ENCODE measurements at places on chromosomes 2 and 18.

- no peak for DNase-seq
These were observed 215.6 kb downstream of the HAUS1 start for GRCh38 chr18:46319783-46320182.

GRCh38 chr18:22848615-22849014 lies 84.5 kb upstream of the RBBP8 start:
- no peak for DNase-seq

GRCh38 chr2:226215902-226216503 lies 583.6 kb downstream of the IRS1 start:
- peak; percentile 65 for DNase-seq

DNA sequence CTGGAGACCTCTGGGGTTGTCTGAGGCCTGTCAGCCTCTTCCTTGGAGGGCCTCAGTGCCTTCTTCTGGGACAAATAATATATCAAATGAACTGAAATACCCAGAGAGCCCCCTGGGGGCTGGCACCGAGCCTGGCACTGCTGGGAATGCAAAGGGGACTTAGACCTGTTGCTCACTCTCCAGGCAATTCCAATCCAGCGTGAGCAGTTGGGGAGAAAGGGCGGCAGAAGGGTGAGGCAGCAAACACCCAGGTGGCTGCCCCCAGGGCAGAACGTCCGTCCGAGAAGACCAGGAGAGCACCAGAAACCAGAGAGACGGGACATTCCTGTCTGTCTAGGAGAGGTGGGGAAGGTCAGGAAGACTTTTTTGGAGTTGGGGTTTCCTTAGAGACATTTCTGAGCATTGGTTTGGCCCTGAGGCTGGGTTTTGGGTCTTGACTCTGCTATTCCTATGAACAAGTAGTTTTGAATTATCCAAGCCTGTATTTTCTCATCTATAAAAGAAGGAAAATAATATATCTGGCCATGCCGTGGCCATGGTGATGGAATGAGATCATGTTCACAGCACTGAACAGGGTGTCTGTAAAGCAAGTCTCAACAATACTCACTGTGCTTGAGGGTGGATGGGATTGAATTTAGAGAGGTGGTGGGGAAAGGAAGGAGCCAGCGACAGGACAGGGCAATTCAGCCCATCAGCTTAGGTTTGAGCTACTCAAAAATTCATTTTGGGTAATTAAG lies 44.3 kb upstream of the ZBTB7C start:
- no peak for DNase-seq

GRCh38 chr2:159229476-159230144 lies 56.9 kb downstream of the WDSUB1 start:
- no peak for DNase-seq

DNA sequence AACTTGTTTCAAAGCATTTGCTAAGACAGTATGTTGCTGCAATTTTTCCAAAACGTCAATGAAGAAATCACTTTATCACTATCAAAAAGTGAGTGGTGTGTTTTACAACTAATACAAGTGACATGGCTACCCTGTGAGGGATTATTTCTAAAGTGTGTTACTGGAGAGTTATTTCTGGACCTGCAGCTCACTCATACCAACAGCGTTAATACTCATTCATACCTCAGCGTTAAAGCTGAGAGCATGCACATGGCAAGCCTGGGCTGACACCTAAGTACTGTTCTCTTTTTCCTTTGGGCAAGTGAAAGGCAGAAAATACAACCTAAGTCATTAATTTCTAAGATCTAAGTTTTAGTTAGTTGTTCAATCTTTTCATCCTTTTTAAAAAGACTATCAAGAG lies 13.0 kb upstream of the MRPL19 start:
- no peak for DNase-seq

GRCh38 chr2:16620590-16620989 lies 45.0 kb downstream of the CYRIA start:
- no peak for DNase-seq

- no peak for DNase-seq
These were observed 61.7 kb downstream of the TCF7L1 start for GRCh38 chr2:85194780-85195480.

GRCh38 chr2:158502974-158503373 lies 46.2 kb downstream of the PKP4 start:
- no peak for DNase-seq

- DNase-seq, result no peak
These were observed 13.1 kb upstream of the MC4R start for GRCh38 chr18:60385693-60386092.

DNA sequence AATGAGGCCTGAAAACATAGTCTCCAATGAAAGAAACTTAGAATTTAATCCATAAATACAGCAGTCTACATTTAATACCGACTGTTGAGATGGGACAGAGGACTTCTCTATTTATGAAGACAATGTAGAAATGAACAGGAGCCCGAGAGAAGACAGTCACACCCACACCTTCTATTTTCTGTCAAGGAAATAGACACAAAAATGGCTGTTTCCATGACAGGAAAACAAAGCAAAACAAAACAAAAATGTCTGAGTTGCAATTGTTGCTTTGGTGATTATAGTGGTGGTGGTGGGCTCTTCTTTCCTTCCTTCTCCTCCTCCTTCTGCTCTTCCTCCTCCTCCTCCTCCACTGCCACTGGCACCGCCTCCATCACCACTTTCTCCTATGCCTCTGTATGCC lies 72.3 kb upstream of the CCDC68 start:
- no peak for DNase-seq

- DNase-seq, result no peak
These were observed 15.1 kb downstream of the ADNP2 start for GRCh38 chr18:80124131-80124530.

DNA sequence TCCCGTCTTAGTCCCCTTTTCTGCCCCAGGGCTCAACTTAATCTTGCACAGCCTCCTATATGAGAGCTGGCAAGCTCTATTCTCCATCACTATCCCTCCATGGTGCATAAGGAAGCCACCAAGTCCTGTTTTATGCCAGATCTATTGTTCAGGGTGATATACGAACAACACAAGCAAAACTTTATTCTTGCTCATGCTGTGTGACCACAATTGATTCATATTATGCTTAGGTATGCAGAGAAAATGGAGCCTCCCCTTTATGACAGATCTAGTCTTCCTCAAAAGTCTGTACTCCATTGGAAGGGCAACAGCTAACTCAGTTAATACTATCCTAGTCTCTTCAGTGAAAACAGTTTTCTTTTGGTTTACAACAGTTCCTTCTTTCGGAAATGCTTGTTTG lies 94.0 kb upstream of the STON1 start:
- no peak for DNase-seq

GRCh38 chr2:239519089-239519920 lies 118.5 kb upstream of the HDAC4 start:
- DNase-seq, result peak; percentile 43

DNA sequence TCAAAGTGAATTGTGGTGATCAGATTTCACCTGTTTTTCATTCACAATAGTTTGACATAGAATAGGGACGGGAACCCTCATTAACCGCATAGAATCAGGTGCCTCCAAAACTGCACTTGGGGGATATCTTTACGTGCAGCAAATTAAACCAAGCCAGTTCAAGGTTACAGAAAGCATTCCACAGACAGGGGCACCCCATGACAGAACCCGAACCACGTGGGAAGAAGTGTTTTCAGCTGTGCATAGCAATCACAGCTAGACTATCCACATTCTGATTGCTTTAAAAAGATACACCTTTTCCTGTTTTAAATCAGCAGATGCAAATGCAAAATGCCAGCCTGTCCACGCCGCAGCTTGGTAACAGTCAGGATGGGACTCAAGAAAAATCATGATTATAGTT lies 205.8 kb downstream of the ANAPC1 start:
- DNase-seq, result no peak

GRCh38 chr18:28009589-28009988 lies 167.3 kb downstream of the CDH2 start:
- no peak for DNase-seq

- no peak for DNase-seq
These were observed 112.9 kb upstream of the STK17B start for GRCh38 chr2:196284144-196284844.

DNA sequence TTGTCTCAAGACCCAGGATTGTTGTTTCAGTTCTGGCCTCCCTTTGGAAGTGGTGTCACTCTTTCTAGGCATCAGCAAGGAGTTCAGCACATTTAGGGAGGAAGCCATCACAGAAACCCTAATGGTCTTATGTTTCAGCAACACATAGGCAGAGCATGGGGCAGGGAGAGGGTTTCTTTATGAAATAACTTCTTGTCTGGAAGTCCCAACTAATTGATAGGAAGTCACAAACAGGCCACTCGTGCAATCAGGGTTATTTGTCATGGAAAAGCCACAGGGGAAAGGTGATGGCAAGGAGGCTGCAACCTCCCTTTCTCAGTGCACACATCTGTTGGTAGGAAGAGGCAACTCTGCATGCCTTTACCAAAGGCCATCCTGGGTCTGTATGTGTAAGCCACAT lies 103.0 kb downstream of the BCL11A start:
- DNase-seq, result no peak

GRCh38 chr18:37944700-37945270 lies 379.2 kb upstream of the CELF4 start:
- DNase-seq, result no peak
